ENCODE measurements at places on chromosomes 3 and 15.

- DNase-seq, result no peak
Measured at GRCh38 chr15:74307827-74308811, 59.3 kb downstream of the CYP11A1 start.

DNA sequence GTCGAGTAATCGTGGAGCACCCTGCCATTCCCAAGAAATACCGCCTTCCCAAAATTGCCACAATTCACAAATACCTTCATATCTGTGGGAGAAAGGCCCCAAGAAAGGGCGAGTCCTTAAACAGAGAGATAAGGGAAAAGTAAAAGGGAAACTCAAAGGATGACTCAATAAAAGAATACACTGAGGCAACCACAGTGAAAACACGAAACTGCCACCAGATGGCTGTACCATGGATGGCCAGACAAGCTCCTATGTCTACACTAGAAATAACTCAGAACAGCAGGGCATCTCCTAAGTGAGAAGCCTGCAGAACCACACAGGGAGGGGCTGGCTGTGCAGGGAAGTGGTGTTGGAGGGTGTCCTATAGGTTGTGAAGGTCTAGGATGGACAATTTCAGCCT is 25.0 kb downstream of the SRGAP3 start:
- no peak for DNase-seq

DNA sequence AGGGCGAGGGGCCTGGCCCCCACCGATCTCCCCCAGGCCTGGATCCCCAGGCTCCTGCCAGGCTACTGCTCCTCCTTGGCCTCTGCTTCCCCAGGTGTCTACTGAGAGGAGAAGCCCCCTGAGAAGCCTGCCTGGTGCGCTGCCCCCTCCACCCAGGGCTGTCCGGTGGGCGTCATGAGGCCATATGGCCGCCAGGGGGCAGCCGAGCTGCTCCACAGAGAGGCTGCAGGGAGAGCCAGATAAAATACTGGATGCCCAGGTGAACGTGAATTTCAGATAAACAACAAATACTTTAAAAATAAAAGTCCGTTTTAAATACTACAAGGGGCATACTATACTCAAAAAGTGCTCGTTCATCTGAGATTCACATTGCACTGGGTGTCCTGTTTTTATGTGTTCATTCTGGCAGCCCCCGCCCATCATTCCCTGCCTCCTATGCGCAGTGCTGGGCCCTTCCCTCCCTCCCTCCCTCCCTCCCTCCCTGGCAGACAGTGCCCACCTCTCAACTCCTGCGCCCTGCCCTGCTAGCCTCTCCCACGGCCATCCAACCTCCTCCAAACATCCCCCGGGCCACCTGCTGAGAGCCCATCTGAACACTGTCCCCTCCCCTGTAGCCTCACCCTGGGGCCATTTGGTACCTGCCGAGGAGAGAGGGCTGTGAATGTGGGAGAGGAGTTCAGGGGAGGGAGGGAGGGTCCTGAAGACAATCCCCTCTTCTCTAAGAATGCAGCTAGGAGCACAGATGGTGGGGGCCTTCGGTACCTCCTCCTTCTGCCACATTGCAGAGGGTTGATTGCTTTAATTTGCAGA is 29.6 kb downstream of the PSTPIP1 start:
- no peak for DNase-seq

- no peak for DNase-seq
Measured at GRCh38 chr3:122488262-122488973, 26.3 kb downstream of the KPNA1 start.

DNA sequence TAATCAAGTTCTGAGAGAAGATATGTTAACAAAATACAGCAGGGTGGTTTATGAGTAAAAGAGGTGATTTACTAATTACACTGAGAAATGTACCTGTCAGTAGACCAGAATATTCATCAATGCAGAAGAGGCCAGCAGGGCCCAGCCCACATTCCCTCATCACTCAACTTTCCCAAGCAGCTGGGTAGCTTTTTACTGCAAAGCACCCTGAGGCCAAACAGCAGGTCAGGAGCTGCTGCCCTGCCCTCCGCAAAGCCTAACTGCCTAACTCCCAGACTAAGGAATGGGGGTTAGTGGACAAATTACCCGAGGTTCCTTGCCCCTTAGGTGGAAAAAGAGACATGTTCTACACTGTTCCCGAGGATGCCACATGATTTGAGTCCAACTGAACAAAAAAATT is 108.2 kb downstream of the TBL1XR1 start:
- no peak for DNase-seq

DNA sequence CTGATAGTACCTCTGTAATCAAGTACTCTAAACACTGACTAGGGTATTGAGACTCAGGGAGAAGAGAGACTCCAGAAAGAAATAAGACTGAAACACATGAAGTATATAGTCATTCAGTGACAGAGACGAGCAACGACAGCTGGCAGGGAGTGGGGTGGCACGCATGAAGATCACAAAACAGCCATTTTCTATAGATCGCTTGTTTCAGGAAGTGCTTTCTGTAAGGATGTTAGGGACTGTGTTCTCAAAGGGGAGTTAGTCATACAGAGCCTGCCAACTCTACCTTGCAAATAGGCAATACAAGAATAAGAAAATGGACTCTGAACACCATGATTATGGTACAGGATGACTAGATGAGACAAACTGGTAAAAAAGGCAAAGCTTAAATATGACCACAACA is 139.5 kb downstream of the TBL1XR1 start:
- no peak for DNase-seq

GRCh38 chr3:127740136-127740915 is 67.6 kb downstream of the ABTB1 start:
- no peak for DNase-seq

DNA sequence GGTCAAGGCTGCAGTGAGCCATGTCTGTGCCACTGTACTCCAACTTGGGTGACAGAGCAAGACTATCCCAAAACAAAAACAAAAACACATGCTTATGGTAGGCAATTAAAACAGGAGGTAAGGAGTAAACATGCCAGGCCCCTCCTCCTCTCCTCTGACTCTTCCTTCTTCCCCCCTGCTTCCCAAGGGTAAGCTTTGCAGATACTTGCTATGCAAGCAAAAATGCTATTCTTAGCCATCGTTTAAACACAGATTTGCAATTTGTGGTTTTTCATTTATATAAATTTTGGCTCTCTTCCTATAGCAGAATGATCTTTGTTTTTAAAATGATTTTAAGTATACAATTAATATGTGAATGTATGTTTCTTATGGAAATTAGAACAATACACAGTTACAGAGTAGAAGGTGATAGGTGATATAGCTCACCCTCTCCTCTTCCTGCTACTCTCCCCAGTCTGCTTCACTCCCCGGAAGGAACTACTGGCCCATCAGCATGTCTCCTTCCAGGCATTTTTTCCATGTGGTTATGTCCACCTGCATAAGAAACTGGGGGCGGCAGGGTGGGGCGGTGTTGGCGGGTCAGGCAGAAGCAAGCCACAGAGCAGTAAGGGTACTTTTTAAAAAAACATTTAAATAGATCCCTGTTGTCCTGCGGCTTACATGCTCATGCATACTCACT is 42.1 kb downstream of the IGF1R start:
- DNase-seq, result no peak

DNA sequence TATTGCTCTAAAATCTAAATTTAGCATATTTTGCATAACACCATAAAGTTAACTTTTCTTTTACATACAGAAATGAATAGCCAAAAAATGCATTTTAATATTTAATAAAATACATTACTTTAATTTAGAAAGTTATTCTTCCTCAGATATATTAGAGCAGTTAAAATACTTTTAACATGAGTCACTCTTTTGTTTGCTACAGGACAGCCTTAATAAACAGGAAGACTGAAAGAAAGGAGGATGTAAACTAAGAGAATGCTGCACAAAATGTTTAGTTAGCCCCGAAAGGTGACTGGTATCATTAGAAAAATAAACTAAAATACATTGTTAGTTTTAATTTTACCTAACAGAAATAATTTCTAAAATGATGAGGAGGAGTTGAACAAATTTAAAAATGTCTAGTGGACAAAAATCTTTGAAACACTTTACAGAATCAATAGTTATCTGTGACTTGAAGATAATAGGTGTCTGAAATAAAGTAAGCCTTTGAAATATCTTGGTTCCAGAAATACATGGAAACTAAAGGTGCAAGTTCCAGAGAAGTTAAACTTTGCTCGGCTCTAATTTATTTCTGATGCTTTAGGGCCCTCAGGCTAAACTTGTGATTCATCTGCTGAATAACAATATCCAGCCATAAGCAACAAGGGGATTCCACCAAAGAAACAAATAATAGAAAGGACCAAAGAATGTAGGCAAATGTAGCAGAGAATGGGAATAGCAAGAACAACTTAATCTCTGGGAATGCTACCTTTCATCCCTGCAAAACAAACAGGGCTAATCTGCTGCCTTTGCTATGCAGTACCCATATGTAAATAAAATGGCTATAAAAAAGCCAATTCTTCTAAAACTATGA is 138.3 kb upstream of the UBP1 start:
- DNase-seq, result no peak

- DNase-seq, result no peak
Measured at GRCh38 chr3:94076055-94076454, 13.2 kb downstream of the NSUN3 start.

GRCh38 chr3:170572665-170573253 is 13.1 kb downstream of the SLC7A14 start:
- DNase-seq, result no peak

DNA sequence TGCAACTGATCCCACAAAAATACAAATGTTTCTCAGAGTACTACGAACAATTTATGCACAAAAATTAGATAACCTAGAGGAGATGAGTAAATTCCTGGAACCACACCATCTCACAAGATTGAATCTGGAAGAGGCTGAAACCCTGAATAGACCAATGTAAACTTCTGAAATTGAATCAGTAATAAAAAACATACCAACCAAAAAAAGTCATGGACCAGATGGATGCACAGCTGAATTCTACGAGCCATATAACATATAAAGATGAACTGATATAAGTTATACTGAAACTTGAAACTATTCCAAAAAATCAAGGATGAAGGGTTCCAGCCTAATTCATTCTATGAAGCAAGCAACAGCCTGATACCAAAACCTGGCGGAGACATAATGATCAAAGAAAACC is 336.3 kb downstream of the PYDC2 start:
- DNase-seq, result no peak

DNA sequence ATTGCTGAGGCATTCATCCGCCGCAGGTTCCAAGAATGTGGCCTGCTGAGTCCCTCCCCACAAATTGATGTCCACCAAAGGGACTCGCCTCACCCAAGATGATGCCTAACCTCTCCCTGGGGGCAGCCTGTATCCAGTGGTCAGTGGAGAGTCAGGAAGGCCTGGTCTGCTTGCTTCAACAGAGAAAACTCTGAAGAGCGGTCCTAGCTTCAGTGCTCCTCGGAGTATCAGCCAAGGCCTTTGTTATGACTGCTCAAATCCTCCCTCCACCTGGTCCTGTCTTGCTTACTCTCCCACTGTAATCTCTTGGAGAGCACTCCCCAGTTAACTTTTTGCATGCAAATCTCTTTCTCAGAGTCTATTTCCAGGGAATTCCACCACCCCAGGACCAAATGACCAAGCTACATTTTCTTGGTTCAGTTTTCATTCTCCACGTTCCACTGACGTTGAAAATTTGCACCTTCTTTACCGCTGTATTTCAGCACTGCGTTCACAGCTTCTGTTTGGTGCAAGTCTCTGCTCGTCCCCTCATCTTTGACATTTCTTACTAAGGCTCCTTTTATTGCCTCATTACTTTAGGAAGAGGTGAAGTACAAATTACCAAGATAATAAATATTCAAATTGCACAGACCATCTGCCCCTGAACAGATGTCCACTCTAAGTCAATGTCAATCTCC is 22.3 kb downstream of the CMTM7 start:
- no peak for DNase-seq

Measured in HL-60 (cell line).